ENCODE measurements at places on chromosomes 5 and 9.

DNA sequence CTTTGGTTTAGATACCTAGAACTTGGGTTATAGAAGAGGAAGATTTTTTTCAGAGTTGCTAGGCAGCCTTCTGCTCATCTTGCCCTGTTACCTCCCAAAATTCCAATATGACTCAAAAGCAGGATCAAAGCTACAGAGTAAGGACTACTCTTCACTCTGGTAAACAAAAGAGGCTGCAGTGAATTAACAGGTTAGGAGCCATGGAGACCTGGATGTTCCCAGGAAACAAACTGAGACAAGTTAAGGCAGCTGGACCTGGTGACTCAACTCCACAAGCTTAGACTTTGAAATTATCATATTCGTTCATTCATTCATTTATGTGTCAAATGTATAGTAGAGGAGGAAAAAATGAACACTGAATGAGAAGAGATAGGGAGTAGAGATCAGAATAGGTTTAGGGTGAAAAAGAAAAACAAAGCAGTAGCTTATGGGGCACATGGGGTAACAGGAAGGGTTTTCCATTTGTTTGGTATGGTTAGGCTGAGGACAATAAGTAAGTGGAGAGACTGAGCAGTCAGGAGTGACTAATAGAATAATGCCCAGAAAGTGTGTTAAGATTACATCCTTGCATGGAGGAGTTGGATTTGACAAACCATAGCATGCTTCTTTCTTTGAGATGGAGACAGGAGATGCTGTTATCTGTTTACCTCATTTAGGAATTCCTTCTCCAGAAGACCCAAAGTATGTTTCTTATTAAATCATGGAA, 464.0 kb upstream of the ZNF608 start:
- no peak for DNase-seq

DNA sequence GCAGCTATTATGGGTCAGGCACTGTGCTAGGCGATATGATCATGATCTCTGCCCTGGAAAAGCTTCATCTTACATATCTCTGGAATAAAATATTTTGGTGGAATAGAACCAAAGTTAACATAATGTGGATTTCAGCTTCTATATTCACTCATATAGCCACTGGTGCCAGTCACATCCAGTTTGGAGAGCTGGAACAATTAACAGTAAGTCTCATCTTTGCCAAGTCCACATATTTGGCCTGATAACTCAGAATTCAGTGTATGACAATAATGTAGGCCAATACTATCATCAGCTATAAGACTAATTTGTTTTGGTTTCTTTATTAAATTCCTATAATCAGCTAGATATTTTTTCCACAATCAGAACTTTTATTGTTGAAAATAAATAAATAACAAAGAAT, 5.9 kb upstream of the FAM13B start:
- DNase-seq = no peak

DNA sequence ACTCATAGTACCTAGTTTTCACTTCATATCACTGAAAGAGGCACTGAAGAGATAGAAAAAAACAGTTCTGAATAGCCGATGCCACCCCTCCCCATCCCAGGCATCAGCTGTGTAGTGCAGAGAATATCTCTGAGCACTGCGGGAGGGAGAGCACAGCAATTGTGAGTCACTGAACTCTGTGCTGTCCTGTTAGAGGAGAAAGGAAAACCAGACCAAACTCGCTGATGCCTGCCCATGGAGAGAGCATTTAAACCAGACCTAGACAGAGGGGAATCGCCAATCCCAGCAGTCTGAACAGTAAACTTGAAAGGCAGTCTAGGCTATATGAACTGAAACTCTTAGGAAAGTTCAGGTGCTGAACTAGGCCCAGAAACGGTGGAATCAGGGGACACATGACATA, 120.1 kb upstream of the SLC30A5 start:
- no peak for DNase-seq

GRCh38 chr9:74838351-74838750, 49.4 kb downstream of the TRPM6 start:
- no peak for DNase-seq

DNA sequence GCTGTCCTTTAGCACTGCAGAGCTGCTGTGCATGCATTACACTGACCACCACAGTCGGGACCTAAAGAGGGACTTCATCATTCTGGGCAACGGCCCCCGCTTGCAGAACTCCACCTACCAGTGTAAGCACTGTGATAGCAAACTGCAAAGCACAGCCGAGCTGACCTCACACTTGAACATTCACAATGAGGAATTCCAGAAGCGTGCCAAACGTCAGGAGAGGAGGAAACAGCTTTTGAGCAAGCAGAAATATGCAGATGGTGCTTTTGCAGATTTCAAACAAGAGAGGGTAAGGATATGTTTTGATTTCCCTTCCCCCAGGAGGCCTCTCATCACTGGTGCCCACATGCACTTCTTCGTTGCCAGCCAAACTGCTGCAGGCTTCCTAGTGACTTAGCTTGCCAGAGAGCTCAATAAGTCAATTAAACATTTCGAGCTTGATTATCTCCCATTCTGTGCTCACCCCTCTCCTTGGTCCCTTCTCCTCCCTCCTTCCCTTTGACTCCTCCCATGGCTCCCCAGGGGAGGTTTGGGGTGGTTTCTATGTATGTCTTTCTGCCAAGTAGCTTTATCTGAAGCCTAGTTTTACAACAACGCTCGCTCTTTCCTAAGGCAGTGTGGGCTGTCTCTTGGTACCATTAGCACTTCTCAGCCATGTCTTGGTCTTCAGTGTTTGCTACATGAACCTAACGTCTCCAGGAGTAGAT, 66.7 kb downstream of the ZNF462 start:
- DNase-seq = no peak

Measured in GM04504 (cell line).